ENCODE measurements at places on chromosomes 3 and 15. TPM values are rescaled to one million over a fixed set of nuclear protein-coding genes. Genes with fewer than 3 reads are reported as not detected.

DNA sequence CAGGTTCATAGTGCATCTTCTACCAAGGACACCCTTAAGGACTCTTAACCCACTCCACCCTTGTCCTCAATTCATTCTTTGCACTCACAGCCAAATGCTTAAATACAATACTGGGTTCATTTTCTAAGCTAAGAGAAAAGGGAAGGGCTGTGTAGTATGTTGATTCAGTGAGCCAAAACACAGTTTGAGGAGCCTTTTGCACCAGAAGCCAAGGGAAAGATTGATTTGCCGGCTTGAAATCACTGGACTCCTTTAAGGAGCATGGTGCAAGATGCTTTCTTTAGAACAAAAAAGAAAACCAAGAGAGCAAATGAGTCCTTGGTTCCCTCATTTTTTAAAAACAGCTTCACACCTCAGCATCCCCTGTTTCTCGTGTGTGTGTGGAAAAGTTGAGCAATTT lies 47.8 kb downstream of the BOC start:
- DNase-seq, result no peak

The UROC1 gene
- not detected for total RNA-seq

DNA sequence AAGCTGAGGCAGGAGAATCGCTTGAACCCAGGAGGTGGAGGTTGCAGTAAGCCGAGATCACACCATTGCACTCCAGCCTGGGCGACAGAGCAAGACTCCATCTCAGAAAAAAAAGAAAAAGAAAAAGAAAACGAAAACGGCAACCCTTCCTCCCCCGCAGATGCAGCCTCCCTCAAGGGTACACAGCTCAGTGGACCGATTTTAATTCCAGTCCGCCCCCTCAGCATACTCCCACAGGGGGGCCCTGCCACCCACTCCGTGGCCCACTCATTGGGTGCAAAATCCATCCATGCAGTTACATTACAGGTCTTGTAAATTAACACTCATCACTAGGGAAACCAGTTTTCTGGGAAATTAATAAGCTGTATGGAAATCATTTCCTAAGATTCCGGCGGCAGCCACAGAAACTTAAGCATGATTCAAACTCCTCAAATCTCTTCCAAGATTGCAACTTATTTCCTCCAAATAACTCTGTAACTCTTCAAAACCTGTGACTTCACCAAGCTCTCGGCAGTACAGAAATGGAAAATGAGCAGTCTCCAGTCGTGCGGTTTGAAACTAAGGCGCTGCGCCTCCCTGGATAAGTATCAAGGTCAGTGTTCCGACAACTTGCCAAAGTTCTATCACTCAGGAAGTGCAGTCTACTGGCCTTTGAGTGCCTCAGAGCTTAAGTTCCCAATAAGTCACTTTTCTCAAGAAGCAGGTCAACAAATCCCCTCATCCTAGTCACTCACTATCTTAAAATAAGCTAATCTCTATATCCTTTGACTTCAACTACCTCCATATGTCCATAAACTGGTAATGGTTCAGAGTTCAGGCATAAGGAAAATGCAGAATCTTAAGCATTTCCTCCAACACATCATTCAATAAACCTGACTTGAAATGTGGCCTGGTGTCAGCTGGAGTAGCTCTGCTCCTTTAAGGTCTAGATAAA lies 24.7 kb upstream of the KLHL6 start:
- no peak for DNase-seq

DNA sequence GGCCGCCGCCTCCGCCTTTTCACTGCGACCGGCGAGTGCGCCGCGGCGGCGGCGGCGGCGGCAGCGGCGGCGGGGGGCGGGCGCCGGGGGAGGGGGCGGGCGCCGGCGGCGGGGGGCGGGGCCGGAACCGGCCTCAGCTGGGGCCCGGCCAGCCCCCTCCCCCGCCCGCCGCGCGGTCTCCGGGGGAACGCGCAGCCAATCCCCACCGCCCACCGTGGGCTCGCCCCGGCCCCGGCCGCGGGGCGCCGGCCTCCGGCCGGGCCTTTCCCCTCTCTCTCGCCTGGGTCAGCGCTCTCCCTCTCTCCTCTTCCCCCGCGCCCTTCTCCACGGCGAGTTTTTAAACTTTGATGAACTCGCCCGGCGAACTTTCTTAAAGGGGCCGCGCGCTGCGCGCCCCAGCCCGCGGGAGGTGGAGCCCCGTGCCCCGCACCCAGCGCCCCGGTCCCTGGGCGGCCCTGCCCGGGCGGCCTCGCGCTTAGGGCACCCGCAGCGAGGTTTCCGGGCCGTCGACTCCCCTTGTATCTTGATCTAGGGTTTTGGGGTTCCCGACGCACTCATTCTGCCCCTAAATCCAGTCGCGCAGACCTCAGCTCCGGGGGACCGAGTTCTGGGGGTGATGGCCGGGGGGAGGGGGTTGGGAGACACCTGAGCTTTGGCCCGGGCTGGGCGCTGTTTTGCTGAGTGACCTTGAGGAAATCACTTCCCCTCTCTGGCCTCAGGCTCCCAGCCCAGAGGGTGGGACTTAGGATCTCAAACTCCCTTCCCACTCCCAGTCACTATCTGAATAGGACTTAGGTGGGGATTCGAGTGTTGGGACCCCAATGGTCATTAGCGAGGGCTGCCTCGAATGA lies at the start of gene RBPMS2:
TSS of gene RBPMS2 (minus strand) at position 39 of the 851 bp plus-strand sequence. CDS start 270 bp downstream, outside the sequence.
- DNase-seq, result no peak

The ATRIP gene
- total RNA-seq, result 4.1 TPM

The CD276 gene
- total RNA-seq, result 40.6 TPM

- no peak for DNase-seq
Measured at GRCh38 chr3:1288805-1289494, 196.1 kb downstream of the CNTN6 start.

DNA sequence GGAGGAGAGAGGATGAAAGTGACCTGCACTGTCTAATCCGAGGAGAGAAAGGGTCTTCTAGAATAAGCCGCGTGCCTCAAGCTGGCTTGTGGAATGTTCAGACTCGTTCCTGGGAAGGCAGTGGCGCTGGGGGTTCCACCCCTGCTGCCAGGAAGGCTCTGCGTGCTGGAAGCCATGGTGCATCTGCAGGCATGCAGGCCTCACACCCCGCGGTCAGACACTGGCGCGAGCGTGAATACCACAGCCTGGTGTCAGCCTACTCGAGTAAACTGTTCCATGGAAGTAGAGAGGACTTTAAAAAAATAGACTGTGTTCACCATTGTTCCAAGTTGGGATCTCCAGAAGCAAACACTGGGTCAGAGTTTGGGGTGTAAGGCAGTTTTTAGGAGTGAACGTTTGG lies 25.9 kb upstream of the GABRG3 start:
- no peak for DNase-seq

The CXCR6 gene
- total RNA-seq, result 0.32 TPM

- DNase-seq, result no peak
Measured at GRCh38 chr3:25289663-25290062, 138.4 kb upstream of the RARB start.

The PATL2 gene
- total RNA-seq, result 1.00 TPM

DNA sequence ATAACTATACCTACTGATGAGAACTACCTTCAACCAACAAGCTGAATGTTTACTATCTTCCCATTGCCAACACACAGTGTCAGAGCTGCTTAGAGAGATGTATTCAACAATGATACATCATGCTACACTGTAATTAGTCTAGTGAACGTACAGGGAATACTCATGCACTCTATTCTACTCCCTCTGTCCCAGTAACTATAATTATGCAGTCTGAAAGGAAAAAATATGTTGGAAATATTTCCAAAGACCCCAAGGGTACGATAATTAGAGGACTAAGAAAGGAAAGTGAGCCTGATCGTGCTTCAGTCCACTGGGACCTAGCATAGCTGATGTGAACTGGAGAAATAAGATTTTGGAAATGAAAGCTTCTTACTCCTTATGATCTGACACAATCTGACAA lies 36.9 kb upstream of the FSIP1 start:
- no peak for DNase-seq

DNA sequence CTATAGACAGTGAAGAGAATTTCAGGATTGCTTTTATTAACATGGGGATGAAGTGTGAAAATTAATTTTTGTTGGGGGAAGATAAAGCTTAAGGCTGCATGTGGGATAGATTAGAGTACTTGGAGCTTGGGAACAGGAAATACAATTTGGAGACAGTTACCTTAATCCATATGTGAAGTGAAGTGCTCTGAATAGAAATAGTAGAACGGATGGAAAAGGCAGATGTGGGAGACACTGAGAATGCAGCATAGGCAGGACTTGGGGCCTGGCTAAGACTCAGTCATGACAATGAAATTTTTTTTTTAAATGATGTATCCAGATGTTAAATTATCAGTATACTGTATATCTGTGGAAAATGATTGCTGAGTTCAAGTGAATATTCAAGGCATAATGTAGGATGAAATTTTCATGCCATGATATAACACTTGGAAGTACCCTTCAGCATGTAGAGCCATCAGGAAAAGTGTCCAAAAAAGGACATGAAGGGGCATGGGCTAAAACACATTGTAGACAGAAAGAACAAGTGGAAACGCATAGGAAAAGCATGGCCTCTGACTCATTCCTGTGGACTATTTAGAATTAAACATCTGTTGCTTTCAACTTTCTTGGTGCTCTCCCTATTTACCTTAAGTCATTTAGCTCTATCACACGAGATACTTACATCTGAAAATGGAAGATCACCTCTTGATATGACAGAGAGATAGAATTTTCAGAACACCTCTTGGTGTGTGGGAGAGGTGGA lies 134.8 kb downstream of the RBMS3 start:
- no peak for DNase-seq

DNA sequence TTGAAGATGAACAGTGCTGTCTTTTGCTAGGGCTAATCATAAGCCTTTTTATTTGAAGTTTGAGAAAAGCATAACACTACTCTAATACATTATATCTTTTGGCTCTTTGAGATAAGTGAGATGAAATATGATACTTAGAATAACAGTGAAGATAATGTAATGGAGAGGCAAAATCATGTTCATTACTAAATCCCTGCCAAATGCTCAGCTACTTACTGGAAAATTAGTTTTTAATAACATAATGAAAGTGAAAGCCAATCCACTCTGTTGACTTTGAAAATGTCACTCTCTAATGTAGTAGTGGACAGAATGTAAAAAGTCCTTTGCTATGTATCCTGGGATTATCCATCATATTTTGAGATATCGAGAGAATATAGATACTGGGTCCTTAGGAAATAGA lies 35.9 kb upstream of the MYH15 start:
- DNase-seq, result no peak

GRCh38 chr3:28867836-28868235 lies 413.0 kb upstream of the RBMS3 start:
- no peak for DNase-seq

- no peak for DNase-seq
Measured at GRCh38 chr3:112477891-112478290, 21.4 kb downstream of the BTLA start.

Measured in cardiac septum (tissue), 1 donor.